ENCODE measurements at places on chromosomes 1 and 21.

- DNase-seq = no peak
Observed at GRCh38 chr1:1539310-1540089, 924 bp downstream of the TMEM240 start.

GRCh38 chr1:210250665-210250997 lies 18.0 kb downstream of the SERTAD4 start:
- DNase-seq = no peak

DNA sequence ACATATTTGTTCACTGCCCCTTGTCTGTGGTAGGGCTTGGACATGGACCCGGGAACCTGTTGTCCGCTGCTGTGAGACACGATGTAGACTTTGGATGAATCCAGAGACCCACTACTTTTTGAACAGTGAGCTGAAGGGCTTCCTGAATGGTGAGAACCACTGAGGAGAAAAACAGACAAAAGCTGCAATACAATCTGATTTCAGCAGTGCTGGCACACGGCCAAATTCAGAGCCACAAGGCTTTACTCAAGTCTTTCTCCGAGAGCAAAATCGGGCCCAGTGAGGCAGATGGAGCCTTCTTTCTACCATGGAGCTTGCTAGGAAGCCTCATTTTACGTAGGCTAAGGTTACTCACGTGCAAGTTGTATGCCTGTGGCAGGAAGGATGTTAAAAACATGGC lies 197.6 kb downstream of the SIPA1L2 start:
- DNase-seq = no peak

GRCh38 chr1:36872858-36873257 lies 161.5 kb downstream of the GRIK3 start:
- DNase-seq = no peak

DNA sequence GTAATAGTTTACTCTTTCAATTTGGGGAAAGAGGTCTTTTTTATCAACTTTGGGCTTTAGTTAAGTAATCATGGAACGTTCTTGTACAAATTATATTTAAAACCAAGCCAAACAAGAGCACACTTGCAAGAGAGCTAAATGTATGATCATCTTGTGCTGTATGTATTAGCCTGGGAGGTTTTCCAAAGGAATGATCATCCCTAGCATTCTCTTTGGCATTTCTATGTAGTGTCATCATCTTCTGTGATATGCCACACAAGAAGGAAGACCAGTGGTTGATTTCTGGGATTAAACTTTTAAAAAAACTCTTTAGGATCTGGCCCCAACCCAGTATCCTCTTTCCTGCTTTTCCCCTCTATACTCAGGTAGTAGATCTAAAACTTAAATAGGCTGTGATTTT lies 38.4 kb upstream of the KCNQ4 start:
- DNase-seq = no peak

DNA sequence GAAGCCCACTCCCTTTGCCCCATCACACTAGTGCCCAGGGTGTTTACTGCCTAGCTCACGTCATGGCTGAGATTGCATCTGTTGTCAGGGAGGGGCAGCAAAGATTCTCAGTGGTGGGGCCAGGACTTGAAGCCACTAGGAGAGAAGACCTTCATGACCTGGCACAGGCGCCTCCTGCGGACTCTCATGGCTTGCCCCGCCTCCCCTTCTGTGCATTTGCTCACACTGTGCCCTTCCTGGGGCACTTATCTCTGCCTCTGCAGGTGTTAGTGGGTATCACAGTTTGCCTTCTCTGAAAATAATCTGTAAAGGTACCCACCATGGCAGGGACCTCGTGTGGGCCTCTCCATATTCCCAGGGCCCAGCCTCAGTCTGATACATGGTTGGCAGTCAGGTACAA lies 20.1 kb downstream of the PTPRU start:
- no peak for DNase-seq

- DNase-seq = no peak
Observed at GRCh38 chr1:109878531-109879104, 32.0 kb upstream of the CSF1 start.

DNA sequence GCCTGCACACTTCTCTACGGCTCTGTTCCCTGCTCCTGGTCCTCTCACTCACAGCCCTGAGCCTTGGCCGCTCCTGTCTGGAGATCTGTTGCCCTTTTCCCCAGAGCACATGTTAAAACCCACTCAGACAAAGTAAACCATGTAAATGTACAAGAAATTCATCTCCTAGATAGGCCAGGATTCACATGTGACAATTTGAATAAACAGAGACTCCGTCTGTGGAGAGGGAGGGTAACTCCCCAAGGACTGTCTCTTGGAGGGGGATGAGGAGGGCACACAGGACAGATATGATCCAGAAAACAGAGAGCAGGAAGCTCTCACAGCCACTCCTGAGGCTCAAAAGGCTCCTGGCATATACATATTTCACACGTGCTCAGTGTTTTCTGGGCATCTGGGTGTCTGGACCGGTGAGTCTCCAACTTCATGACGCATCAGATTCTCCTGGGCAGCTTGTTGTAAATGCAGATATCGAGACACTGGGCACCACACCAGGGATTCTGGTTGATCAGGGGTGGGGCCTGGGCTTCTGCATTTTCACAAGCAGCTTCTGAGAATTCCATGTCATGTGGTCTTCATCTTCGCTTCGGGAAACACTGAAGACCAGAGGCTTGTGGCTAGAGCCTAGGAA lies 6.4 kb upstream of the KAZN start:
- no peak for DNase-seq

DNA sequence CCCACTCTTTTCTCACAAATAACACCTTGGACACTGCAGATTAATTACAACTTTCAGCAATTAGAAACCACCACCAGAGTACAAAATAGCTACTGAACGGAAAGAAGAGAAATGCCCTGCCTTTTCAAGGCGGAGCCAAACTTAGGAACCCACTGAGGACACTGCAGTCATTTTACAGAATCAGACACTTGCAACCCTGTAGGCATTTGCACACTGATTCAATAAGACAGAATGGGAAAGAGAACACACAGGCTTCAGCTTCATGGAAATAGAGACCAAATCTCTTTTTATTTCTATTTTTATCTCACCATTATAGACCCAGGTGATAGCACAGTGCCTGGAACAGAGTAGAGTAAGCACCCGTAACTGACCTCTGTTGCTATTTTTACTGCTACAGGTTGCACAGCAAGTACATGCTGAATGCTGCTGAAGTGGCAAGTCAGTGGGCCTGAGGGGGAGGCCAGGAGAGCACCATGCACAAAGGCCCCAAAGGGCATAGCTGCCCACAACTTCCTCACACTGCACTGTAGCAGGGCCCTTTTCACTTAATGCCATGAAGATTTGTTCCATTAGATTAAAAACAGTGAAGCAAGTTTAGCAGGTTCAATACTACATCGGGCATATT lies 50.7 kb upstream of the EDARADD start:
- no peak for DNase-seq

Data from stimulated activated CD4-positive, alpha-beta T cell treated with anti-CD3 and anti-CD28 coated beads, Interleukin-4, amount 100 ng/mL, for 48 hours (primary cell).